Activated naive CD4-positive, alpha-beta T cell treated with anti-CD3 and anti-CD28 coated beads for 36 hours (primary cell): ENCODE measurements at places on chromosomes 1 and 21. TPM values are rescaled to one million over a fixed set of nuclear protein-coding genes. Genes with fewer than 3 reads are reported as not detected.
A peak's percentile ranks its signal among the peaks of the same experiment; 100 is the strongest.

DNA sequence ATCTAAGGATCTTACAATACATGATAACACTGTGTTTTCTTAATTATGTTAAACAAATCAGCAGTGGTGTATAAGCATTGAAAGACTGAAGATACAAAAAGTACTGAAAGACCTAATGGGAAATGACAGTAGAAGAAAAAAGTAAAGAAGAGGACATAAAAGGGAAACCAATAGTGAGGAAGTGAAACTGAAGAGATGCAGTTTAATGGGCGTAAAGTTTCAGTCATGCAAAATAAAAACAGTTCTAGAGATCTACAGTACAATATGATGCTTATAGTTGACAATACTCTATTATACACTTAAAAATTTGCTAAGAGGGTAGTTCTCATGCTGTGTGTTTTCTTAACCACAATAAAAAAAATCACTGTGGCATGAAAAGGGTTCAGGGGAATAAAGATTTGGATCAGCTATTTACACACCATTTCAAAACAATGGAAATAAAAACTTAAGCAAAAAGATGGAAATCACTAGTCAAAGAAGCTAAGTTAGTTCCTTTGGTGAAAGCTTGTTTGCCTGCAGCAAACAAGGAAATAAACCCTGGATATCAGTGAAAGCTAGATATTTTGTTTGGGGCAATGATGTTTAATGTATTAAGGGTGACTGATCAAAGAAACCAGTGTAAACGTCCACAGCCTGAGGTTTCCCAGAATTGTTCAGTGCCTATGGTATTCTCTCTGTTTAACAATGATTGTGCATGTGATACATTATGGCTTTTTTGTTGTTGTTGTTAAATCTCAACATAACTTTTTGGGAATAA is 1160.8 kb upstream of the ADGRL2 start:
- DNase-seq = no peak

KRTAP7-1 gene
- total RNA-seq = not detected

DNA sequence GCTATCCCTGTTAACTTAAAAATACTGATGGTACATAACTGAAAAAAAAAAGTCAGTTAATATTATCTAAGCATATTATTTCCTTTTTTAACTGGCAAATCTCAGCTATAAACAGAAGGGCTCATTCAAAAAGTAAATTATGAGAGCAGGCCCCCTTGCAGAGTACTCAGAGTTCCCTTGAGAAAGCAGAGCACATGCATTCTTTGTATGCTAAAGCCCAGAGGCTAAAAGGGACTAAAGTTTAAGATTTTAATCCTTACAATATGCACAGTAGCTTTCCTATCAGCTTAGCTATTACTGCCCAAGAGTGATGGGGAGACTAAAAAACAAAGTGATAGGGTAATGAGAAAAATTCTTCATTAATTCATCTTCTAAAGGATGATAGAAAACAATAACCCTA is 18.5 kb downstream of the SLC16A1 start:
- DNase-seq = no peak

DNA sequence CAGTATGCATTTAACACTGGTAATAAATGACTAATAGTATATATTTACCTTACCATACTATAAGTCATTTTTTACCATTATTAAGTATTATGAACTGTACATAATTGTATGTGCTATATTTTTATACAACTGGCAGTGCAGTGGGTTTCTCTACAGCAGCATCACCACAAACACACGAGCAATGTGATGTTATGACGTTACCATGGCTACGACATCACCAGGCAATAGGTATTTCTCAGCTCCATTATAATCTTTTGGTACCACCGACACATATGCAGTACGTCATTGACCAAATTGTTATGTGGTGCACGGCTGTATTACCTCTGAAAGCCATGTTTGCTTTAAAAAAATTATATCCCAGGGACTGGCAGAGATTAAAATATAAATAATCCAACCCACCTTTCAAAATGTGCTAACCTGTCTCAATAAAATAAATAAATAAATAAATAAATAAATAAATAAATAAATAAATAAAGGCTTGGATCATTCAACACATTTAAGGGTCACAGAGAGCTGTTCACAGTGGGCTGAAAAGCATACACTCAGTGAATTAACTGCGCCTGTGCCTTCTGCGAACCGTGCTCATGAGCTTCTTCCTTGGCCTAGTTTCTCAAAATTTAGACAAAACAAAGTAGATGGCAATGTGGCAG is 121.4 kb upstream of the SLC35F3 start:
- no peak for DNase-seq

GRCh38 chr1:8955406-8955805 is 9.7 kb downstream of the CA6 start:
- DNase-seq = no peak

DNA sequence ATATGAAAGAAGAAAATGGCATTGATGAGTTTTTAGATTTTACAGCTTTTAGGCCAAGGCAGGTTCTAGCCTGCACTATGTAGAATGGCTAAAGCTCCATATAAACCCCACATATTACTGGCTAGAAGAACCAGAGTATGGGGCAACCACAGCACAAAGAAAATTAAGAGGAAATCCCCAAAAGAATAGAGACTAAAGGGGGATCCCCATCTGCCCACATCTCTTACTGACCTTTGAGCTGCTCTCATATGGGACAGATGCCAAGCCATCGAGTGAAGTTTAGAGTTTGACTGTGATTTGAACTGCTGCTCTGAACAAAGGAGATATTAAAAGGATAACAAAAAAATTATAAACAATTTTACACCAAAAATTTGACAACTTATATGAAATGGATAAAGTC is 102.2 kb upstream of the HAO2 start:
- peak; percentile 6 for DNase-seq

GRCh38 chr21:30329203-30329875 is 8.2 kb downstream of the KRTAP27-1 start:
- no peak for DNase-seq

MATN1 gene
- total RNA-seq = 0.37 TPM

DNA sequence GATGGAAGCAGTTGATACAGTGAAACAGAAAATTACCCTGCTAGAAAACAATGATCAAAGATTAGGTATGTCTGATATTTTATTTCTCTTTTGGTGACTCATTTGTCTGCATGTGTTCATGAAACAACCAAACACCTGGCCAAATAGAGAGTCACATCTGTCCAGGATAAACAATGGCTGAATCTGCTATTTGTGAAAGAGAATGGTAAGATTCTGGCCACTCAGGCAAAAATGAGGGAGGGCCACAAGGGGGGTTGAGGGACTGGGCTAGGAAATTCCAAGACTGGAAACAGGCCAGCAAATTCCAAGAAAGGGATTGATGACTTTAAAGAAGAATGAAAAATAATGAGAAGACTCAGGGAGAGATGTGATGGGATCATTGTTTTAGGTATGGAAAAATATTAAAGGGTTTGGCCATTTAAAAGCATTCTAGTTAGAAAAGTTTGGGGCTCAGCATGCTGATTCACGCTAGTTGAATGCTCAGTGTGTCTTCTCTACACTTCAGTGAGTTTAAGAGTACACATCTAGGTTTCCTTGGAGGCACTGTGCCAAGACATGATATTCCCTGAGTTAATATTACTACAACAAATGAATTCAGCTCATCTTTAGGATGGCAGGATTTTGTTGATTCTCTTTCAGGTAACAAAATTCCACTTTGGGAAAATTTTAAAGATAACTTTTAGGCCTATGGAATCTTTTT is 44.9 kb downstream of the TRAF5 start:
- DNase-seq = no peak

CRNN gene
- total RNA-seq = not detected

S1PR1 gene
- 131 TPM for total RNA-seq

DNA sequence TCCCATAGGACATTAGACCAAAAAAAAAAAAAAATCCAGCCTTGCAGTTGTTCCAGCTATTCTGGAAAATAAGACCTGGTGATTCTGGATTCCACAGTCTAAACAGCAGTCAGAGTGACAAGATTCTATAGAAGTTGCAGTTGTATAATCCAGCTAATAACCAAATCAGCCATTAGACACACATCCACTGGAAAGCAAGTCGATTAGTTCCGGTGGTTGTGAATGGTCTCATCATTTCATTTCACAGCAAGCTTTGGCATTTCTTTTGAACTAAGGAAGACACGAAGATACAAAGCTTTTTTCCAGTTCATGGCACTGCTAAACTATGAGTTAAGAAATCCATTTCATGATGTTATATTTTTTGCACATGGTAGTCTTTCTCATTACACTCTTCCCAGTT is 54.4 kb upstream of the FAM89A start:
- DNase-seq = no peak

GRCh38 chr1:18542351-18542750 is 61.6 kb downstream of the KLHDC7A start:
- no peak for DNase-seq

- peak; percentile 89 for DNase-seq
These were observed 94.4 kb upstream of the KRTAP19-8 start for GRCh38 chr21:31132574-31133242.

DNA sequence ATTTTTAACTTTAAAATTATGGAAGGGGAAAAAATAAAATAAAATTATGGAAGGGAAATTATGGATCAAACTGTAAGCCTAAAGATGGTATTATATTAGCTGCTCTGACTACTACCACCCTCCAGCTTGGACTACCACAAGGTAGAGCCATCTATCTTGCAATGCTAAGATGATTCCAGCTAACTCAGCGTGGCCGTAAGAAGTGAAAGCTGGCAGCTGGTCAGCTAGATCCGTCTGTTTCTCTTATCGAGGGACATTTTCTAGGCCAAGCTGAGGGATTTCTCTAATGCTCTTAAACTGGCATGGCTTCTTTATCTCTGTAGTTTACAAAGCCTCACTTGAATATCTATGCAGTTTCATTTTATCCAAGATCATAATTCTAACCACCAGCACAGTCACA is 31.5 kb downstream of the LYST start:
- DNase-seq = no peak

- DNase-seq = peak; percentile 87
These were observed 9.5 kb upstream of the KCNA2 start for GRCh38 chr1:110615548-110616130.

SEC16B gene
- not detected for total RNA-seq

DNA sequence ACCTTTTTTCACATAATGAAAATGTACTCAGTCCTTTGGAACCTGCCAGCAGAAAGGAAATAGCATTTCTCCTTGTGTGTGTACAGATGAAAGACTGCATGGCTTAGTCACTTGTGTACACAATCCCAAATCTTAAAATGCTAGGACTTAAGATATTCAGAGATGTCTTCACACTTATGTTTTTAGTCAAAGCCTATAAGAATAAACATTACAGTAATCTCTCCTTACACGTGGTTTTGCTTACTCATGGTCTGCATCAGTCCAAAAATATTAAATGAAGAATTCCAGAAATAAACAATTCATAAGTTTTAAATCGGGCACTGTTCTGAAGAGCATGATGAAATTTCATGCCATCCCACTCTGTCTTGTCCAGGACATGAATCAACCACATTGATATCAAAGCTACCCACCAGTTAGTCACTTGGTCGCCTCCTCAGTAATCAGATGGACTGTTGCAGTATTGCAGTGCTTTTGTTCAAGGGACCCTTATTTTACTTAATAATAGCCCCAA is 75.7 kb upstream of the RRP15 start:
- no peak for DNase-seq

GRCh38 chr1:173333581-173333980 is 126.5 kb upstream of the TNFSF4 start:
- peak; percentile 10 for DNase-seq

GRCh38 chr1:160159846-160160245 is 8.4 kb downstream of the ATP1A4 start:
- DNase-seq = no peak

NTNG1 gene
- total RNA-seq = not detected

DNA sequence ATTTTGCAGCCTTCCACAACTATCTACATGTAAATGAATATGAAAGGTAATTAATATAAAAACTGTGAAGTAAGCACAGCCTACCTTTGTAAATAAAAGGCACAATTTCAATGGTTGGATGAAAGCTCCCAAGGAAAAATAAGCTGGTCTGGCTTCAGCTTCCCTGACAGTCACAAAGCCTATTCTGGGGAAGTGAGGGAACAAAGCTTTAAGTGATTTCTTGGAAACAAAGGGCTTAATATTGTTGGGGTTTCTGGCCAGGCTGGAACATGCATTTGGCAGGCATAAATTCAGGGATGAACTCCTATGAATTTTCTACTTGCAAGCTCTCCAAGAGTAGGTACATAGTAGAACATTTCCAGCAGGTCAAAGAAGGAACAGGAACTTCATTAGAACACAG is 17.3 kb downstream of the BCAS2 start:
- DNase-seq = no peak
